GM23338 (cell line): ENCODE measurements at places on chromosomes 1 and 21.

DNA sequence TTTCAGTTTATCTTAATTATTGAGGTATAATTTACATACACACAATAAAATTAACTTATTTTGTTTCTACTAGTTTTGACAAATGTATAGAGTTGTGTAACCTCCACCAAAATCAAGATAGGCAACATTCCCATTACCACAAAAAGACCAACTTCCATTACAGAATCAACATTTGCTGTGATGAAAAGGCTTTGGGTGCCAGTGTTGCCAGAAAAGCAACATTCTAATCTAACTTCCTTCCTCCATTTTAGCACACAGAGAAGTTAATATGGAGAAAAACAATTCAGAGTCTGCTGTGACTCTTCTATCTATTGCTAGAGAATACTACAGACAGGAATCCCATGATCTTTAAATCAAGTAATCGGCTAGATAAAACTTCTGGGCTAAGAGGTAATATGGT is 245.3 kb downstream of the RERE start:
- no peak for DNase-seq

- DNase-seq = no peak
Measured at GRCh38 chr1:229869687-229870086, 197.4 kb upstream of the GALNT2 start.

DNA sequence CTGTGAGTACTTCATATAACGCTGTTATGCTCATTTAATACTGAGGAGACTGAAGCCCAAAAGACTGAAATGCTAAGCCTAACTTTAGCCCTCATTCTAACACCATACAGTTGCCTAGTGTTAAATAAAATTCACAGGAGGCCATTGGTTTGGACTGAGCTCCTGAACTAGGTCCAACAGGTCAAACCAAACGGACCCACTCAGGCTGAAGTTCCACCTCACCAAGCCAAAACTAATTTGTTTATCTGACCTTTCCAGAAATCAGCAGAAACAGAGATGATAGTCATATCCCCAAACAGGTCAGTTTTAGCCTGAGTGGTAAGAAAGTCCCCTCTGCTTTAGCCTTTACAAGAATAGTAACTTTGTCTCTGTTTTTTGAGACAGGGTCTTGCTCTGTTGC is 311.3 kb upstream of the ZP4 start:
- DNase-seq = no peak

GRCh38 chr1:18879791-18880309 is 20.4 kb upstream of the TAS1R2 start:
- no peak for DNase-seq

- no peak for DNase-seq
Measured at GRCh38 chr21:15682977-15683376, 46.8 kb upstream of the USP25 start.
